Caki2 (cell line): ENCODE measurements at places on chromosomes 1 and 21. TPM values are rescaled to one million over a fixed set of nuclear protein-coding genes. Genes with fewer than 3 reads are reported as not detected.

DNA sequence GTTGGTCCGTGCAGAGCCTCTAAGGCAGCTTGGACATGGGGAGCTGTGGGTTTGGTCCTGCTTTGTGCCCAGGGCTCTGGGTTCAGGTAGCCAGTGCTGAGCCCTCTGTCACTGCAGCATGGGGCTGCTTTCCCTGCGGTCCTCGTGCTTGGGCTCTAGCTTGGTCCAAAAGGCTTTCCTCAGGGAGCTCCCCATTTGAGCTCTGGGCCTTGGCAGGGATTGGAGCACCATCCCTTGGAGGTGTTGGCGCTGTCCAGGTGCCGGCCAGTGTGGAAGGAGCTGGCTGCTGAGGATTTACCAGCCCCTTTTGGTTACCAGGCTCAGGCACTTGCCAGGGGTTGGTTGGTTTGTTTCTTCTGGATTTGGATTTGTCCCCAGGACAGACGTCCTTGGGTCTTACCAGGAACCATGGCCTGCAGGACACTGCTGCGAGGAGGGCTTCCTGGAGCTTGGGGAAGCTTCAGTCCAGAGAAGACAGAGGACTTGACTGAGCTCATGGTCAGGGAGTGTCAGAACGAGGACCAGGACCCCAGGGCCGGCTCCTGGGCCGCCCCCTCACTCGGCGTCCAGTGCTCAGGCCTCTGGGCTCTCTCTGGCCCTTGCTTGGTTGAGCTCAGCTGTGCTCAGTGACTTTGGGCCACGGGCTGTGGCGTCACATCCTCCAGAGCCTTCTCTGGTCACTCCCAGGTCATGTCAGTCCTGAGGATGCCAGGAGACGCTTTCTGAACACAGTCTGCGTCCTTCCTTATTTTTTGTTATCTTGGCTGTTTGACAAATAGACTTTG lies 224.7 kb downstream of the CAMTA1 start:
- no peak for DNase-seq

GRCh38 chr1:174768516-174768915 lies 231.2 kb upstream of the CACYBP start:
- DNase-seq = no peak

GRCh38 chr1:46248122-46248920 lies 758 bp downstream of the RAD54L start:
- peak; percentile 59 for DNase-seq

- DNase-seq = no peak
Measured at GRCh38 chr1:53629101-53629691, 109.8 kb downstream of the GLIS1 start.

DNA sequence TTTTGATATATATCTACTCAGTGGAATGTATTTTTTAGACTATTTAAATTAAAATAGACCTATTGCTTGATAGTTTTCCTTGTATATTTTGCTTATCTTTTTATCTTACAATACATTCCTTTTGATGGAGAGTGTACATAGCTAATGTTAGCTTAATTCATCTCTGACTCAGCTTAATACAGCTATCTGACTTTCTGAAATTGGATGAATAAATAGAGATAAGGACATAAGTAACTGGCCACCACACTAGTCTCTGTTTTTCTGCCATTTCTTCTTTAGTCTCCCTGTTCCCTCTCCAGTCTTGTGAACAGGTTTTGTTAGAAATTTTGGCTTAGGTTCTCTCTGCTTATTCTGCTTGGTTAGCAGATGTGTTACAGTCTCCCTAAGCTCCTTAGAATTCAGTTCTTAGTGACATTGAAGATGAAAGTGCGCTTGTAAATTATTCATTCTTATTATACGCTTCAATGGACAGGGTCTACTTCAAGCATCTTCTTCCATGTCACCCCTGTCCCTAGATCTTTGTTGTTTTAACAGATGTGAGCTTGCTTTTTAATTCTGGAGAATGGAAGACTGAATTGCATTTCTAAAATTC lies 59.6 kb downstream of the XPR1 start:
- DNase-seq = no peak

- DNase-seq = no peak
Measured at GRCh38 chr1:58689167-58689566, 10.7 kb downstream of the MYSM1 start.

GRCh38 chr1:101131239-101131843 lies 105.5 kb upstream of the S1PR1 start:
- no peak for DNase-seq

- no peak for DNase-seq
Measured at GRCh38 chr21:41048623-41049022, 119.3 kb upstream of the BACE2 start.

DNA sequence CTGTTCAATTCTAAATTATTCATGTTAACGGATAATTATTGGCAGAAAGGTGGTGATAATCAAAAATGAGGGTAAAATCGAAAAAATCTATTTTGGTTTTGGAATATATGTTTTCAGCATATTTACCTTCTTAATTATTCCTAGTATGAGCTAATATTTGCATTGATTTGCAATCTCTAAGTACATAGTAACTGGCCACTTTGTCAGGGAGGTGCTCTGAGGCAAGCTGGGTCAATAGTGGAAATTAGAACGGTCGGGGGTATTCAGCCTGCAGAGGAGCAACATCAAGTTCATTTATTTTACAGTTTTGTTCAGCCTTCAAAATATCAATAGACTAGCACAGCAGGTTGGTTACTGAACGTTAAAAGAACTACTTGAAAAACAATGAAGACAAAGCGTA lies 1.8 kb downstream of the OTUD7B start:
- DNase-seq = no peak

- DNase-seq = no peak
Measured at GRCh38 chr21:39029086-39029755, 154.0 kb downstream of the PSMG1 start.

DNA sequence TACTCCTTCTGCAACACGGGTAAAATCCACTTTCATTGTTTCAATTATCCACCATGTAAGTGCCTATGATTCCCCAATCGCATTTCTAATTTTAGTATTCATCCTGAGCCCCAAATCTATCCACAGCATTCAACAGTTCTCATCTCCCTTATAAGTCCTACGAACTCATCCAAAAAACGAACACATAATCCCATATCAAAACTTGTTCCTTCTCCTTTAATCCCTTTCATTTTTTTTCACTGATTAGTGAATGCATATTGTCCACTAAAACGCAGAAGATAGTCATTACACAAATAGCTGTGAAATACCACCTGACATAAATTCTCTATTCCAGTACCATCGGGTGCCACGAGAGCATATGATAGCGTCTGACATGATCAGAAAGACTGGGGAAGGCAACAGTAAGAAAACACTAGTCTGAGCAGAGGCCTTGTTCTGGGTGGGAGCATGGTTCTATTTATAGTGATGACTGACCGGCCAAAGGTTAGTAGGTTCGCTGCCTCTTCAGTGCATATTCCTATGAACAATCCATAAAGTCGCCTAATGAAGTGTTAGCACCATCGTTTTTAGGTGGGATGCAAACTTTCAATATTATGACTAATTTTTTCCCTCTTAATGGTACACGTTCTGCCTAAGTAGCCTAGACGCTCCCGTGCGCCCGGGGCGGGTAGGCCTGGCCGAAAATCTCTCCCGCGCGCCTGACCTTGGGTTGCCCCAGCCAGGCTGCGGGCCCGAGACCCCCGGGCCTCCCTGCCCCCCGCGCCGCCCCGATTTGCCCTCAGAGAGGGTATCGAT lies 648 bp downstream of the ATP5PF start:
- peak; percentile 27 for DNase-seq

DNA sequence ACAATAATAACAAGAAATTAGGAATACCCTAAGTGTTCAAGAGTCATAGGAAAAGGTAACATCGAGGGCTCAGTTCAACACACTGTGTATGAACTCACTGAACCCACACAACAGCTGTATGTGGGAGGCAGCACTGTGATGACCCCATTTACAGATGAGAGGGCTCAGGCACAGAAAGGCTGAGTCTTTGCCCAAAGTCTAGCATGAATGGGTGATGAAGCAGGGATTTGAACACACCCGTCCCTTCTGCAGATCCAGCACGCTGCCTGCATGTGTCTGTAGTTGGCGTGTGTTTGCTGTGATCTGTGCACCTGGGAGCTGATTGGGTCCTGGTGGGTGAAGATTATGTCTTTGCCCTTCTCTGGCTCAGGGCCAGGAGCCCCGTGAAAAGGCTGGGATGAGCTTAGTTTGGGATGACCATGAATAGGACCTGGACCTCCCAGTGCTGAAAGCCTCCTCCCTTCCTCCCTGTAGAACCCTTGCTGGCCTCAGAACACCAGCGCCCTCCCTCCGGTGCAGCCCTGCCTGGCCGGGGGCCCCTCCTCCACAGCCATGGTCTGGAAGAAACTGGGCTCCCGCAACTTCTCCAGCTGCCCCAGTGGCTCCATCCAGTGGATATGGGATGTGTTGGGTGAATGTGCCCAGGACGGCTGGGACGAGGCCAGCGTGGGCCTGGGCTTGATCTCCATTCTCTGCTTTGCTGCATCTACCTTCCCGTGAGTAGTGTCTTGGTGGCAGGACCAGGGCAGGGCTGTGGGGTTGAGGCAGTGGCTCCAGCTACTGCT lies 5.2 kb downstream of the SLC66A1 start:
- no peak for DNase-seq

DNA sequence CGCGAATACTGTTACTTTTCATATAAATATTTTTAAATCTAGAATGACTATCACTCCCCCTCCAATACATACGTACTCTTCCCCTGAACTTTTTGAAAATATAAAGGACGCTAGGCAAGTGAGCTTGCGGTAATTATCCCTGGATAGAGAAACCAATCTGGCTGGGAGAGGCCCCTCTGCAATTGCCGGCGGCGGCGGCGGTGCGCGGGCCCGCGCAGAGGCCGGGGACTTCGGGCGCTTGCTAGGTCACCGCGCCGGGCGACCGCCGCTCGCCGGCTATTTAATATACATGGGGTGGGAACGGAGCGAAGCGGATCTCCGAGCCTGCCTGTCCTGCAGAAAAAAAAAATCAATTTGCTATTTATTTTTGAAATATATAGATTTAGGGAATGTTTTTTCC lies 416.3 kb upstream of the ESRRG start:
- no peak for DNase-seq

DNA sequence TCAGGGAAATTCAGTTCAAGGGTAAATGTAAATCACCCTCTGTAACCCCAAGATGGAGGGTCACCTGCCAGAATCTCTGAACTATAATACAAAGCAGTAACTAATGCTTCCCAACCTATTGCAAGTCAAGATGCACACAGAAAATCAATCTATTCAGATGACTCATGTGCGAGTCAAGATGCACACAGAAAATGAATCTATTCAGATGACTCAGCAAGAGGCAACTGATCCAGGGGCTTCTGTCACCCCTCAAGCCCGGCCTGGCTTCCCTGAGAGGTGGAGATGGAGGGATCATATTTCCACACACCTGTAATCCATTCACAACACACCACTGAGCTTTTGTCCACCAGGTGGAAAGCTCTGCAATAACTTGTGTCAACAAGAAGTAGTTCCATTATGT lies 17.4 kb upstream of the HIVEP3 start:
- DNase-seq = peak; percentile 51

- no peak for DNase-seq
Measured at GRCh38 chr1:192940658-192941057, 118.5 kb downstream of the UCHL5 start.

DNA sequence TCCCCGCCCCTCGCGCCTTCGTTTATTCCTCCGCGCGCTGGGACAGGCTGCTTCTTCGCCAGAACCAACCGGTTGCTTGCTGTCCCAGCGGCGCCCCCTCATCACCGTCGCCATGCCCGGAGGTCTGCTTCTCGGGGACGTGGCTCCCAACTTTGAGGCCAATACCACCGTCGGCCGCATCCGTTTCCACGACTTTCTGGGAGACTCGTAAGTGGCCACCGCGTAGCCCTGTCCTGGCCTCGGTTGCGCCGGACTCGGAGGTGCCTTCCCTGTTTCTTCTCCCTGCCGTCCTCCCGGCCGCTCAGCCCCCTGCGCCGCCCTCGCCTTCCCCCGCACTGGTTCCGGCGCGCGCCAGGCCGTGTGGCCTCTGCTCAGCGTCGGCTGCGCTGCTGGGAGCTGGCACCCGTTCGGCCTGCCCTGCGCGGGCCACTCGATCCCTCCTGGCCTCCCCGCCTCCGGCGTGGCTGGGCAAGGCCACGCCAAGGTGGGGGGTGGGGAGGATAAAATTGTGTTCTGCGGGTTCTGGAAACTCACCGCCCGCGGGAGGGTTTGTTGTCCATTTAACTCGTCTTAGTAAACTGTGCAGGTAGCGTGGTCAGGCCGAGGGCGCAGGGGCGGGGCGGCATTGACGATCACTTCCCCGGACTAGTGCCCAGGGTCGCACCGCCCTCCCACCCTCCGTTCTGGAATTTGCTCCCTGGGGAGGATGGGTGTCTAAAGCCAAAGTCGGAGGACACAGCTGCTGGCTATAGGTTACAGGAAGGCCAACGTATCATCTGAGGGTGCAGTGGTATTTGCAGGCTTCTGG lies at the start of gene PRDX6:
PRDX6 (plus strand) TSS at position 50 of the 808 bp plus-strand sequence; CDS start at position 113, 63 bp downstream.
- peak; percentile 67 for DNase-seq

DNA sequence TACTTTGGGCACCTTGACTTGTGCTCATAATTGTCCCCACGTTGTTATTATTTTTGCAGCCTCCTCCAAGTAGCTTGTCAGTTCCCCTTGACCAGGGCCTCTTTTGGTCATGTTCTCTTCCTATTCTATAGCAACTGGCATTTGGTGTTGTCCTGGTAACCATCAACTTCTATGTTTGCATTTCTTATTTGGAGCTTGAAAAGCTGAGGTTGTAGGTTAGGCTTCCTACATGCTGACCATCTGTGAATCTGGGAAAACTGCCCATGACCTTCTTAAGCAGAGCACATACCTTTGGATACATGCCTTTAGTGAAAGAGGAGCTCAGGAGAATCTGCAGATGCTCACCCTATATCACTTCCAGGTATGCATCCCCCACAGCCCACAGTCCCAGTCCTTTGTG lies 160.8 kb downstream of the HHAT start:
- DNase-seq = no peak

- peak; percentile 70 for DNase-seq
Measured at GRCh38 chr1:6497215-6497866, 5.9 kb upstream of the PLEKHG5 start.

- no peak for DNase-seq
Measured at GRCh38 chr1:79161077-79161476, 154.5 kb upstream of the ADGRL4 start.

Gene OR2T11
- not detected in 2 replicates for total RNA-seq

Gene ATP1A2
- not detected in 2 replicates for total RNA-seq

Gene UROD
- total RNA-seq = 72.7 and 112 TPM in 2 replicates

Gene NES
- total RNA-seq = 0.03 TPM in 2 replicates
